ENCODE measurements at places on chromosomes 5 and 9. TPM values are rescaled to one million over a fixed set of nuclear protein-coding genes. Genes with fewer than 3 reads are reported as not detected.
A peak's percentile ranks its signal among the peaks of the same experiment; 100 is the strongest.

Gene SLC1A1
- total RNA-seq: 8.2 TPM

Gene SHOC1
- not detected for total RNA-seq

Gene RXRA
- 129 TPM for total RNA-seq

Gene BRD9
- total RNA-seq: 38.2 TPM

Gene PANK3
- total RNA-seq: 55.1 TPM

Gene CXCL14
- 26.6 TPM for total RNA-seq

Gene TIGD6
- total RNA-seq: 4.7 TPM

- DNase-seq: no peak
Observed at GRCh38 chr9:22054076-22054475, 45.0 kb upstream of the CDKN2B start.

- peak; percentile 83 for DNase-seq
Observed at GRCh38 chr9:36136894-36137391, 410 bp downstream of the GLIPR2 start.

DNA sequence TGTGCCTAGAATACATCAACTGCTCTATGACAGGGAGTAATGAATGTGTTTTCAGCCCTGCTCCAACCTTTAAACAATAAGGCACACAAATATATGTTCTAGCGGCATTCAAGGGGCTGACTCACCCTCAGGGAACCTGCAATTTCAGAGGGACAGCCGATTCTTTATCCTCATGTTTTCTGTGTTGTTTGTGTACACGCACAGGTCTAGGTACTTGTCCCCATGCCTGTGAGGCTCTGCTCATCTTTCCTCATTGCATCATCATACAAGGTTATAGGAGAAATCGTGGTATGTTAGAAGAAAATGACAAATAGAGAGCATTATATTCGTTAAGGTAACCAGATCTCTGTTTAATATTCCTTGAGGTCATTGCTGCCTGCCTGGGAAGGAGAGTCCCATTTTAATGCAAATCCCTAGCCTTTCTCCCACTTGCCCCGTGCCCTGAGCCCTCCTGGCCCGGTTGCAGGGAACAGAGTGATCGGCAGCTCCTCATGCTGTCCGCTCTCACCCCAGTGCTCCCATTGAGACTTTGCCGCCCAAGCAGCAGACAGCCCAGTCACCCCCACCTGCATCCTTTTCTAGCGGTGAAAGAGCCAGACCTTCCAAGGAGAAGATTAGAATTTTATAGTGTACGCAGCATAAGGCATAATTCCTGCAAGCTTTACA is 14.6 kb downstream of the MAP1B start:
- DNase-seq: no peak

GRCh38 chr5:26681861-26682260 is 356.5 kb downstream of the CDH9 start:
- DNase-seq: no peak

- DNase-seq: no peak
Observed at GRCh38 chr5:168765551-168766425, 186.6 kb upstream of the PANK3 start.

DNA sequence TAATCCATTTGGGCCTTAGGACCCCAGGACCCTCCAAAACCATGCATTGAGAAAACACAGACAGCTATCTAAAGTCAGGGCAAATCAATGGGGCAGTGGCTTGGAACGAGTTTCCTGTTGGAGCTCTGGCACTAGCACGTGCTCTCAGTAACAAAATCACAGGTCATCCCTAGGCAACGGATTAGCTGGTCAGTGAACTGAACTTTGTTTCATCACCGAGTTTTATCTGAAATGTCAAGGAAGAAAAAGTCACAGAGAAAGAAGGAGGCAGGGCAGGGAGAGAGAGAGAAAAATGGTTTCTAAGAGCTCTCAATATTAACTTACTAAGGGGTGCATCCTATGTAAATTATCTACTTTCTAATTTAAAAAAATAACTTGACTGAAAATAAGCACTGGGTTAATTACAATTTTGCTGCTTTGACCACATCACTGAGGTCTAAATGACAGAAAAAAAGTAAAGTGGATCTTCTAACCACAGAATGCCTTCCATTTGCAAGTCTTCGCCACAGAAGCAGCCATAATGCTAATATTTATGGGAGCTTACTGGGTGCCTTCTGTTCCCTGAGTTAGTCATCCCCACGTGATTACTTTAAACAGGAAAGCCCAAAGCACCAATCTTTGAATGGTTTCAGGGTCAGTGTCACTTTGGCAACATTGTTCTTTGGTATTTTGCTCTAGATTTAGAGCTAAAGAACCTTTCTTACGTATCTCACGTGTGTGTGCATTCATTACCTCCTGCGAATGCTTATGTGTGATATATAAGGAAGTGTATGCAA is 503.9 kb downstream of the RASEF start:
- no peak for DNase-seq

DNA sequence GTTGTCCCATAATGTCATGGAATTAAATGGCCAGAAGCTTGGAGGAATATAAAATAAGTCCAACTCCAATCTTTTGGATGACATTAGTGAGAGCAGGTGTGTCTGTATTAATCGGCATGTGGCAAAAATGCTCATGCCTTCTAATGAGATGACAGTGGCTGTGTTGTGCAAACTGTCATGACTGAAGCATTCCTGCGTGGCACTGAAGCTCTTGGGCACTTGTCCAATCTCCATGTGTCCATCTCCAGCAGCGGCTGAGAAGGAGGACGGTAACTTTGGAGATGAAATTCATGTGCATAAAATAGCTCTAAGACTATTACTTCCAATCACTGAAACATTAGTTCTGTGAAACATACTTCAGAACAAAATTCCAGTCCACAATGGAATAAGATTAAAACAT is 697.5 kb upstream of the GRAMD2B start:
- DNase-seq: no peak

- no peak for DNase-seq
Observed at GRCh38 chr5:180786531-180787398, 15.8 kb downstream of the MGAT1 start.

DNA sequence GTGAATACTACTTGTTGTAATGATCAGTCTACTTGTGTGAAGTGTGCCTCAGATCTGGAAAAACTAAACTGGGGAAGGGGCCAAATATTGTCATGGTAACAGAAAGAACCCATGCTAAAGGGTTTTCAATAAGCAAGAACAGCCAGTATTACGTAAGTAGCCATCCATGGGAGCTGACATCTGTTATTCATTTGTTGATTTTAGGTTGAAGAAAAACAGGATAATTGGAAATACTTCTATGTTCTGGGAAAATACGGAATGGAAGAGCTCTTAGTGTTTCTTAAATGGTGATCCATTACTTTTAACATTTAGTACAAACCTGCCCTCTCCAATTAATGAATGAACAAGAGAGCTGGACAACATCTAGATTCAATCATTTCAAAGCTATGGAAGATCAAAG is 485.8 kb downstream of the NTRK2 start:
- DNase-seq: no peak

DNA sequence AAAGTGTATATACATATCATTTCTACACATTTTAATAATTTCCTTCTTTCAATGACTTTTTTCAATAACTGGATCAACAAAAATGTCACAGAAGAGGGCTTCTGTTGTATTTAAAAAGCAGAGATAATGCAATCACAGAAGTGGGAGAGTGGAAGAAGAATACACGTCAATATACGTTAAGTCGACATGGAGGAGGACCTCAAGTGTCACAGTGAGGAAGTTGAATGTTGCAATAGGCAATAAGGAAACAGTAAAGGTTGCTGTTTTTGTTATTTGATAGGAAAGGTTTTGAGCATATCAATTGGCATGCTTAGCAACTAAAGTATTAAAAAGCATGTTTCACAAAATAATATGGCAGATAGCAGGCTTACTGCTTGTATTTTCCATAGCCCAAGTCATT is 184.0 kb upstream of the NR4A3 start:
- DNase-seq: no peak

DNA sequence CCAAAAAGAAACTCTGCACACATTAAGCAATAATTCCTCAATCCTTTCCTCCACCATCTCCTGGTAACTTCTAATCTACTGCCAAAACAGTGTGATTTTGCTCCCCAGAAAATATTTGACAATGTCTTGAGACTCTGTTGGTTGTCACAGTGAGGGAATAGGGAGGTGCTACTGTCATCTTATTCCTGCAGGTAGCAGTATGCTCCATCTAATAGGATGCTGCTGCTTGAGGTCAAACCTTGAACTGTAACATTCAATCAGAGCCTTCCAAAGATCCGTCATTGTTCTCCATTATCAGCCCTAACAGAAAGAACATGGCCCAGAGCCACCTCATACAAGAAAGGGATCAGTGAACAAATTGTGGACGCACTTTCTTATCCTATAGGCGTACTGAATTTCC is 514.7 kb upstream of the GRIN3A start:
- no peak for DNase-seq

DNA sequence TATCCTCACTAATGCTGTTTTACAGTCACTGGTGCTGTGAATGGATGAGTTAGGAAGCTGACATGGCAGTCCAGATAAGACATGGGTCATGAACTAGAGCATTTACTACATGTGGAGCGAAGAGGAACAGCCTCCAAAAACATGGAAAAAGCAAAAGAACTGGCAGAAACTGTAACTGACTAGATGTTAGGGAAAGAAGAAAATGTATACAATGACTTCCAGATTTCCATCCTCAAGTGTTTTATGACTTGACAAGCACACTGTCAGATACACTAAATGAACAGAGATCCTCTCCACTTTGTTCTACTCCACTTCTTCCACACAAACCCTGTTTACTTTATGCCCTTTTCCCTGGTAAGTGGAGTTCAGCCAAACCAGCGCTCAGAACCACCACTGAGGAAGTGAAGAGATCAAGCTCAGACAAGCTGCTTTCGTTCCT is 11.5 kb downstream of the HMGCS1 start:
- DNase-seq: no peak

GRCh38 chr5:1801967-1802295 is 724 bp downstream of the NDUFS6 start:
- no peak for DNase-seq

- no peak for DNase-seq
Observed at GRCh38 chr9:136122425-136123383, 4.0 kb upstream of the TMEM250 start.

DNA sequence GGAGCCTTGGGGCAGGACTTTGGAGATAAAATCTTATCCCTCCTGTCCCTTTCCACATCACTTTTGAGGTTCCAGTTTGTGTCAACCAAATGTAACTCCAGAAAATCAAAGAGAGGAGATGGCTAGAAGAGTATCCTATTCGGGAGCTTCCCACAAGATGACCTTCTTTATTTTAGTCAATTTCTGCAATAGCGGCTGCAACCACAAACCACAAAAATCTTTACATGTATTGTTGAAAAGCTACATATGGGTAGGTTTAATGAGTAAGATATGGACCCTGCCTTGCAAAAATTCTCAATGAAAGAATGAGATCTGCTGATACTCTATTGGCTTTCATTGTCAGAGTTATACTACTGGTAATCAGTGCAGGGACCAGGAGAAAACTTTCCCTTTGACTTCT is 92.2 kb upstream of the MAMDC2 start:
- DNase-seq: no peak

Data from mesenteric fat pad (tissue), 1 donor.